ENCODE measurements at places on chromosomes 6 and 20.

DNA sequence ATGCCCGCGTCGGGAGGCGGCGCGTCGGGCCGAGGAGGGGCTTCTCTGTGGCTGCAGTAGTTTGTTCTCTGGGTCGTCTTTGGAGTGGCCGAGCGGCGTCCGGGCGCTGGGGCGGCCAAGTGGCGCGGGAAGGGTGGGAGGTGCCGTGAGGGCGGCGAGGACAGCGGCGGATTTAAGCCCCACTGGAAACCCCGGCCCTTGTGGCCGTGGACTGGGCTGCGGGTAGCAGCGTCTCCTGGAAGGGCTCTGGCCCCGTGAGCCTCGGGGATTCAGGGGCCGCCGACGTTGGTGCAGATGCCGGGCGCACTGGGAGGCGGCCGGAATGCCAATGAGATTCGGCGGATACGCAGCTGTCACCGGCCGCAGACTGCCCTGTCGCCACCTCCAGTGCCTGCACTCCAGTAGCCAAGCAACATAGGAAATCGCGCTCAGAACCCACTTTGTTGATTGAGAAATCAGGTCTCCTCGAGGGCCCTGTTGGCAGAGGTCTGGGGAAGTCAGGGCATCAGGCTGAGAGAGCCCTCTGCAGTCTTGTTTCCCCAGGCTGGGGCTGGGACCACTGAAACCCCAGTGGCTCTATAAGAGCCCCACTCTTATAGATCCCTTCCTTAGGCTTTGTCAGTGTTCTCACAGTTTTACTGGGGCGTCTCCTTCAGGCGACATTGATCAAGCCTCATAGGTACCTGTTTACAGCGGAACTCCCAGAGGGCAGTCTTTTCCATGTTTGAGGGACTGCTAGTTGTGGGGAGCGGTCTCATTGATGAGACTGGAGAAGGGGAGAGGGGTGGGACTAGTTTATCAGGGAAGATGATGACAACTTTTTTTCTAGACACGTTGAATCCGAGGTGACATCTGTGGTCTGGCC is 642 bp downstream of the GZF1 start:
- DNase-seq: no peak

GRCh38 chr6:7978736-7979135 is 68.1 kb upstream of the TXNDC5 start:
- no peak for DNase-seq

- no peak for DNase-seq
Measured at GRCh38 chr20:57425150-57426013, 34.2 kb downstream of the RBM38 start.

GRCh38 chr20:54208548-54209176 is 775 bp downstream of the PFDN4 start:
- no peak for DNase-seq

DNA sequence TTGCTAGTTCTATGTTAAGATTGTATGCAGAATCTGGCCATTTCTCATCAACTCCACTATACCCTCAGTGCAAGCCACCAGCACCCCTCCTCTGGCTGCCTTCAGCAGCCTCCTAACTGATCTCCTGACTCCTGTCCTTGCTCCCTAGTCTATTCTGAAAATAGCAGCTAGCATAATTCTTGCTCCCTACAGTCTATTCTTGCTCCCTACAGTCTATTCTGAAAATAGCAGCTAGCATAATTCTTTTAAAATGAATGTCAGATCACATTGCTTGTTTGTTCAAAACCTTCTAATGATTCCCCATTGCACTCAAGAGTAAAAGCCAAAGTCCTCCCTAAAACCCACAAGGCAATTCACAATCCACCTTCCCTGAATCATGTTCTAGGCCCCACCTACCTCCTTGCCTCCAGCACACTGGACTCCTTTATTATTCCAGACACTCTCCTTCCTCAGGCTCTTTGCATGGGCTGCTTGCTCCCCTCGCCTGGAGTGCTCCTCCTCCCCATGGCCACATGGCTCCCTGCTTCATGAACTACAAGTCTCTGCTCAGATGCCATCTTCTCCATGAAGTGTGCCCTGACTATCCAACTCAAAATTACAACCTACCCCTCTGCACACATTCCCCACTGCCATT is 164.2 kb upstream of the TNFAIP3 start:
- DNase-seq: no peak

GRCh38 chr6:155152211-155153076 is 111.4 kb upstream of the CLDN20 start:
- no peak for DNase-seq

DNA sequence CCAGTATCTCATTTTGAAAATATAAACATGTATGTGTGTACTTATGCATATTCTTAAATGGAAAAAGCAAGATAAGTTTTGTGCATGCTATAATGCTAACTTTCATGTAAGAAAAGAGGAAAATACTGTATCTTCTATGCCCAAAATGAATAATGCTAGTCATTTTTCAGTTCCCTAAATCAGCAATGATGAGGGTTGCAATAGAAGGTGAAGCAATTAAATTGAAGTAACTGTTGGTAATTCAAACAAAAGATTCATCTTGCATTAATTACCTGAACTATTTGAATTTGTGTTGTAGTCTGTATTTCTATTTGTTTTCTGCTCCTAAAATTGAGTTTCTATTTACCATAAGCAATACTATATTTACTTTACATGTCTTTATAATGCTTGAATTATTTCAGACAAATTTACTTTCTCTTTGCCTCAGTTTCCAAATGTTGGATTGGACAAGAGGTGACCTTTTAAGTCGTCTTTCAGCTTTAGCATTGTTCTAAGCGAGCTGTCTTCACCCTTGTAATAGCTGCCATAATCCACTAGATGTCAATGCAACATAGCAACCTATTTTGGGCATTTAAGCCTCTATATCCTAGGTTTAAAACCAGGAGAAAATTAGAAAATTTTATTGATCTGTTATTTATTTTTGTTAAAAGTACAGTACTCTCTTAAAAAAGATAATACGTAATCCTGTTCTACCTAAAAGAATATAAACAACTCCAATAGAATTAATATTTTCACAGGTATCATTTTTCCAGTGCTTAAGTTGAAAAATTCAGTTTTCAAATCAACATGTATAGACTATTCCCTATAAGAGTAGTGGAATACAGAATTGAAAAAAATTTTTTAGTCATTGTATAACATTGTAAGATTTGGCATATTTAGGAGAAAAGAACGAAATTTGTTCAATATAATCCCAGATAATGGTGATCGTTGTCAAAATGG is 52.3 kb upstream of the IFNGR1 start:
- DNase-seq: no peak

DNA sequence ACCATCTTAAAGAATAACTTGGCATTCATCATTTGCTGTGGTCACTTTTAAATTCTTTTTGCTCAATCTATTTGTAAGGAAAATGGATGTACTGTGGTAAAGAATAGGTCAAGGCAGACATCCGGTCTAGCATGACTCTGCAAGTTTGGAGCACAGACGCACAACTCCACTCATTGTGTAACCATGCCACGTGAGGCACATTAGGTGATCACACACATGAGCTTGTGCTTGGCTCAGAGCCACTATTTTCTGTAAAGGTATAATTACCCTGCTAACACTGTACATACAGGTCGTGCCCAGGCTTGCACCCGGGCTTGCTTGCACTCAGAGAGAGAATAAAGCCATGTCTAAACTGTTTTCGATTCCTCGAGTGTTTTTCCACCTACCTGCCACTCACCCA is 1289.1 kb upstream of the ADGRB3 start:
- DNase-seq: no peak

DNA sequence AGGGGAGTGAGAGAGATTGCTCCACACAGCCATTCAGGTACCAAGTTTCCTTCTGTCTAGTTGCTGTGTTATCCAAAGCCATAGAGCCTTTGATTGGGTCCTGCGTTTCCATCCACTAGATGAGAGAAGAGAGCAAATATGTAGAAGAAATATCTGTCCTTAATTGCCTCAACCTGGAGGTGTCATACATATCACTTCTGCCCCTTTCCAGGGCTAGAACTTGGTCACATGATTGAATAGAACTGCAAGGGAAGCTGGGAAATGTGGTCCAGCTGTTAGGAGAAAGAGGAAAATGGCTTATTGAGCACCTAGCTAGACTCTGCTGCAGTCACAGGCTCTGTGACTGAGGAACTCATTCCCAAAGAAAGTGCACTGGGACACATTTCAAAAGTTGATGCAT is 115.6 kb upstream of the JAG1 start:
- no peak for DNase-seq

GRCh38 chr6:124962639-124963415 is 590 bp downstream of the RNF217 start:
- peak; percentile 2 for DNase-seq

- DNase-seq: no peak
Measured at GRCh38 chr6:133225560-133225959, 15.6 kb upstream of the EYA4 start.

DNA sequence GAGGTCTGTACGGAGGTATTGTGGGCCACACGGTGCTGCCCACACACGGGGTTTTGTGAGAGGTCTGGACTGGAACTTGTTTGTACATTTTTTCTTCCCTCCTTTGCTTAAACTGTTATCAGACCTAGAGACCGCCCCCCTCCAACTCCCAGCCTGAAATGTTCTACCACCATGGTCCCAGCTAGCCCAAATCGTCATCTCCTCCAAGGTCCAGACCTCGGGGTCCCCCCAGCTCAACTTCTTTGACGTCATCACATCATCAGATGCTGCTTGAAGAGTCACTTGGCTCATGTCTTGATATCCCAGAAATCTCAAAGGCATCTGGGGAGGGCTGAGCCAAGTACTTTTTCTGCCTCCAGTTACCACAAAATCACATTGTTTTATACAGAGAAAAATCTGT is 2.8 kb upstream of the CCDC170 start:
- no peak for DNase-seq

DNA sequence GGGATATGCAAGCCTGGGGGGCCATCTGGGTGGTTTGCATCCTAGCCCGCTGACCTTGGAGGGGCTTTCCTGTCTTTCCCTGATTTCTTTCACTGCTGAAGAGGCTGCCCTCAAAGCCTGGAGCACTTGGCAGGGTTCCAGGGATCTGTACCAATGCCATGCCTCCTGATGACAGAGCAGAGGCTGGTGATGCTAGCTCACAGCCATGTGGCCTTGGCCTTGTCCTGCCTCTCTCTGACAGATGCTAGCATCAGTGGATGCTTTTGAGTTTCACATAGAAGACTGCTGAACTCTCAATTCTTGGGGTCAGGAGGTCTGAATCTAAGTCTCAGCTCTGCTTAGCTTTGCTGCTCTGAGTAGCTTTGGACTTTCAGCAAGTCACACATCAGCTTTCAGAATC is 21.9 kb upstream of the RREB1 start:
- no peak for DNase-seq

- DNase-seq: no peak
Measured at GRCh38 chr6:56528412-56528841, 114.3 kb downstream of the DST start.

- DNase-seq: no peak
Measured at GRCh38 chr6:84167457-84167856, 60.0 kb downstream of the CEP162 start.

GRCh38 chr6:157460182-157460999 is 79.4 kb downstream of the ZDHHC14 start:
- no peak for DNase-seq

DNA sequence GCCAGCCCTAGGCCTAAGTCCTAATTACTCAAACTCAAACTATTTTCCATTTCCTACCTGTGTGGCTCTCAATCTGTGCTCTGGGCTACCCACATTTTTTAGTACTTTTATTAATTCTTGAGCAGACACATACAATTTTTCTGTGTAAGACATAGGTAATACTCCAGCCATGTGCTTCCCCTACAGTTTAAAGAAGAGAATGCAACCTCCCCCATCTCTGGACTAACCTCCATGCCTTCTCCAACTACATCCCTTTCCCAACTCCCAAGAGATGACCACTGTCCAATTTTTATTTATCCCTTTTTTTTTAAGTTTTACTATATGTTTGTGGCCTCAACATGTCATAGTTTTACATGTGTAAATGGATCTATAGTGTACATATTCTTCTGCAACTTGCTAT is 5.8 kb downstream of the HMGN4 start:
- no peak for DNase-seq

- no peak for DNase-seq
Measured at GRCh38 chr6:129659590-129660345, 50.2 kb downstream of the ARHGAP18 start.

- no peak for DNase-seq
Measured at GRCh38 chr6:111950661-111951496, 77.6 kb upstream of the FYN start.

GRCh38 chr6:139243536-139243935 is 48.3 kb downstream of the TXLNB start:
- no peak for DNase-seq

DNA sequence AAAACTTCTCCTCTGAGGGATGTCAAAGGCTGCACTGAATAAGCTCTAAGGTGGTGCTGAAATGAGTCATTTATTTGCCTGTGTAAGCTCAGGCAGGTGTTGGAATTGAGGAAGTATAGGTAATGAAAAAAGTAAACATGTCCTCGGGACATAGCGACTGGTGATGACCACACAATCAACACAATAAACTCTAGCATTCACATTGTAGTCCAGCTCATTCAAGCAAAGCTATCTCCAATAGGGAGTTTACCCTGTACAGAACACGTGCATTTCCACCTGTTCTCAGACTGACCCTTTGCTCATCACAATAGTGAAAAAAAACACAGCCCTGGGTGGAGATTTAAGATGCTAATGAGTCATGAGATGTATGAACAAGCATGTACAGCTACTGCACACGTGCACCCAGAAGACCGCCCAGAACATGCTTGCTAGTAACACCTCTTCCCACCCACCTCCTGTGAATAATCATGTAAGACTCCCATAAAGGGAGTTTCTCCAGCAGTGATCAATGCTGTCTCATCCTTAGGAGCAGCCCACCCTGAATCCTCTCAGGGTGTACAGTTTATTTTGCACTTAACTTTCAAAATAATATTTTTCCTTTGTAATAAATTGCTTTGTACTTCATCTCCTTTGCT is 33.0 kb upstream of the POU5F1 start:
- DNase-seq: peak; percentile 70

DNA sequence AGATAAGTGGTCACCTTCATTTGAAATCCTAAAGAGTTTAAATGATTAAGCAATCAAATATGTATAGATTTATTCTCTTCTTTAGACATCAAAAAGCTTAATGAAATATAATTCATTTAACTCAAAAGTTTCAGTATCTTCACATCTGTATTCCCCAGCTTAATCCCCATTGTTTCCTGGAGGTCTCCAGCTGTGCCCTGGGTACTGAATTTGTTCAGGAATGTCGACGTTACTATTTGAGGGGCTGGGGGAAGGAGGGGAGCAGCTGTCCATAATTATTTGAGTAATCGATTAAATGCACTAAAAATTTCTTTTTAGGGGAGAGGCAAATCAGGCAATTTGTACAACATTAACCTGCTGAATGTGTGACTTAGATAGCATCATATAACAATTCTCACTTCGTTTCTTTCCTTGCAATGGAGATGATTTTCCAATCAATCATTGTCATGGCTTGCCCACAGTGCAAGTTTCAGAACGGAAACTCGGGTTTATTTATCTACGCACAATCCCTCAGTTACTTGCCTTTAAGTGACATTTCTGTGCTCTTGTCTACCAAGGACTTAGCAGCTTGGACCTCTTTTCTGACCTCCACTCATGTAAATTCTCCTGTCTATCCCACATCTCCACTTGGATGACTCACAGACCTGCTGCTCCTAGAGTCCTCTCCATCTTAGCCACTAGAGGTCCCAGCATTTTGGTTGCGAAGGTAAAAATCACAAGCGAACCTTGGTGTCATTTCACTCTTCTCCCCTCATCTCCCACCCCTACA is 3.9 kb downstream of the DOK5 start:
- no peak for DNase-seq
